CD4-positive, alpha-beta T cell (primary cell): ENCODE measurements at places on chromosomes 5 and 9.

DNA sequence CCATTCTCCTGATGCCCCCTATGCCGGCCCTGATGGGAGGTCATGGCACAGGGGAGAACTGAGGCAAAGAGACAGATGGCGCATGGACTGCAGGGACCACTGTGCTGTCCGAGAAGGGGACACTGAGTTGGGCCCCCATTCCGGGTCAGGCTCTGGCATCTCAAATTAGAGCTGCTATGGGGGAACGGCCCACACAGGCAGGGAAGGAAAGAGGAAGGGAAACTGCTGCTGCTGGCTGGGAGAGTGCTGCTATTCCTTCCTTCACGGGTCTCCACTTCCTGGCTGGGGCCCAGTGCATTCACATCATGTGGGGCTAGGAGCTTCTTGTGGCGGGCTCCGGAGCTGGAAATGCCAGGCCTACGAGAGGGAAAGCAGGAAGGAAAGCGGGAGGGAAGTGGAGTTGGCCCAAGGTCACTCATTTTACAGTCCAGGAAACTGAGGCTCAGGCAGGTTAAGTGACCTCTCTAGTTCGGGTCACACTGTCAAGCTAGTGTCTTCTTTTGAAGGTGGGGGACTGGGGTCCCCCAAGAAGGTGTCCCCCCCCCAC is 1.3 kb upstream of the CARD19 start:
- no peaks in the 10 kb centered on the region for H3K27me3 ChIP-seq
- H3K36me3 ChIP-seq = no peaks in the 10 kb centered on the region
- peak overlapping the region; percentile 62 for H3K4me3 ChIP-seq

DNA sequence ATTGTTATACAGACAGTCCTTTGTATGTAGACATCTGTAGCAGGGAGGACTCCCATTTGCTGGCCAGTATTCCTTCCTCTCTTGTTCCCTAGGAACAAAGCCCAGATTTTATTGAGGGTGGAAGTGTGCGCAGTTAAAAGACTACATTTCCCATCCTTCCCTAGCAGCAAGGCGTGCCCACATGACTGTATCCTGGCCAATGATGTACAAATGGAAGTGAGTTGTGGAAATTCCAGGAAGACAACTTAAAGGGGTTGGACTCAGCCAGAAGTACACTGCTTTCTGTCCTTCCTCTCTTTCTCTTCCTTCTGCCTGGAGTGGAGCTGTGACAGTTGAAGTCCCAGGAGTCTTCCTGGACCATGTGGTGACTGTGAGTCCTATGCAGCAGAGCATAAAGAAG is 89.0 kb downstream of the HRH2 start:
- DNase-seq = no peak
- no peak overlapping the region for H3K4me3 ChIP-seq
- peaks cover 16% of the 10 kb centered on the region for H3K27me3 ChIP-seq

- H3K27ac ChIP-seq = no peak overlapping the region
- no peaks in the 10 kb centered on the region for H3K27me3 ChIP-seq
- no peak for DNase-seq
- H3K4me3 ChIP-seq = no peak overlapping the region
- peaks cover 33% of the 10 kb centered on the region for H3K36me3 ChIP-seq
These were observed 1.8 kb downstream of the MRPL36 start for GRCh38 chr5:1797855-1798254.

- H3K27ac ChIP-seq = peak overlapping the region; percentile 68
- H3K4me1 ChIP-seq = peaks cover 30% of the 10 kb centered on the region
- DNase-seq = no peak
- H3K36me3 ChIP-seq = no peaks in the 10 kb centered on the region
These were observed 1.4 kb downstream of the GNAQ start for GRCh38 chr9:78030296-78030552.
